ENCODE measurements at places on chromosomes 6 and 20.

GRCh38 chr20:561437-562231 lies 18.0 kb upstream of the CSNK2A1 start:
- no peak for DNase-seq

GRCh38 chr6:1136415-1136774 lies 175.5 kb upstream of the FOXQ1 start:
- no peak for DNase-seq

- no peak for DNase-seq
Measured at GRCh38 chr6:133707456-133707855, 181.5 kb upstream of the TCF21 start.

DNA sequence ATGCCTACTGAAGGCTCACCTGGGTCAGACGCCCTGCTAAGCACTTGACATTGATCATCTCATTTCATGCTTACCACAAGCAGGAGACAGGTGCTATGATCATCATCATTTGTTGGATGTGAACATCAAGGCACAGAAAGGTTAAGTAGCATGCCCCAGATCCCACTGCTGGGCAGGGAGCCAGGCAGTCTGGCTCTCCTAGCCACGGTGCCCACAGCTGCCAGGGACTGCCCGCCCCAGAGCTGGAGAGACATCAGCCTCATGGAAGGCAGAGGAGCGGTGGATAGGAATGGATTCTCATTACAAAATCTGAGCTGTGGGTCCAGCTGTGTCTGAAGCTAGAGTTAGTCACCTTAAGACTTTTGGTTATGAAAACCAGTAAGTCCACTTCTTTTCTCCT lies 3.6 kb downstream of the SULF2 start:
- no peak for DNase-seq

Measured in T-helper 17 cell (primary cell).